RPMI8226 (cell line): ENCODE measurements at places on chromosomes 13 and 19.

DNA sequence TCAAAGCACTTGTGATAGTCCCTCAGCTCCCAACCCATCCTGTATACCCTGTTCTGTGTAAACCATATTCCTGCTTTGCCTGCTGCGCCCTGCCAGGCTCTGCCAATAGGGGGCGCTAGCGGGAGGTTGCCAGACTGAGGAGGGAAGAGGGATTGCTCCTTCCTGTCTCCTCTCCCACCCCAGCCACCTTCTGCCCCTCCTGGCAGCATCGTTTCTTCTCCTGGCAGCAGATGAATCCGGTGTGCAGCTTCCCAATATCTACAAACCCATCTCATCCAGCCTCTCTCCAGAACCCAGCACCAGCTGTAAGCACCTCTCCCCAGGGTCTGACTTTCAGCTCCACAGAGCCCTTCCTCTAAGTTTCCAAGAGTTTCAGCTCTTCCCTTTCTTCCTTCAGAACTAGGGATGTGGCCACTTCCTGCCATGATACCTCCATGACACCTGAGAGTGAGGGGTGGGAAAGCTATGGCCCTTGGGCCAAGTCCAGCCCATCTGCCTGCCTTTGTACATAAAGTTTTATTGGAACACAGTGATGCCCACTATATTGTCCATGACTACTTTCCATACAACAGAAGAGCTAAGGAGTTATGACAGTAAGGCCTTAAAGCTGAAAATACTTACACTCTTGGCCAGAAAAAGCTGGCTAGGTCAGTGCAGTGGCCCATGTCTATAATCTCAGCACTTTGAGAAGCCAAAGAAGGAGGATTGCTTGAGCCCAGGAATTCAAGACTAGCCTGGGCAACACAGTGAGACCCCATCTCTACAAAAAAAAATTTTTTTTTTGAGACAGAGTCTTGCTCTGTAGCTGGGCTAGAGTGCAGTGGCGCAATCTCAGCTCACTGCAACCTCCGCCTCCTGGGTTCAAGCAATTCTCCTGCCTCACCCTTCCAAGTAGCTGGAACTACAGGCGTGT is 34.5 kb upstream of the ATP1A3 start:
- DNase-seq, result no peak

DNA sequence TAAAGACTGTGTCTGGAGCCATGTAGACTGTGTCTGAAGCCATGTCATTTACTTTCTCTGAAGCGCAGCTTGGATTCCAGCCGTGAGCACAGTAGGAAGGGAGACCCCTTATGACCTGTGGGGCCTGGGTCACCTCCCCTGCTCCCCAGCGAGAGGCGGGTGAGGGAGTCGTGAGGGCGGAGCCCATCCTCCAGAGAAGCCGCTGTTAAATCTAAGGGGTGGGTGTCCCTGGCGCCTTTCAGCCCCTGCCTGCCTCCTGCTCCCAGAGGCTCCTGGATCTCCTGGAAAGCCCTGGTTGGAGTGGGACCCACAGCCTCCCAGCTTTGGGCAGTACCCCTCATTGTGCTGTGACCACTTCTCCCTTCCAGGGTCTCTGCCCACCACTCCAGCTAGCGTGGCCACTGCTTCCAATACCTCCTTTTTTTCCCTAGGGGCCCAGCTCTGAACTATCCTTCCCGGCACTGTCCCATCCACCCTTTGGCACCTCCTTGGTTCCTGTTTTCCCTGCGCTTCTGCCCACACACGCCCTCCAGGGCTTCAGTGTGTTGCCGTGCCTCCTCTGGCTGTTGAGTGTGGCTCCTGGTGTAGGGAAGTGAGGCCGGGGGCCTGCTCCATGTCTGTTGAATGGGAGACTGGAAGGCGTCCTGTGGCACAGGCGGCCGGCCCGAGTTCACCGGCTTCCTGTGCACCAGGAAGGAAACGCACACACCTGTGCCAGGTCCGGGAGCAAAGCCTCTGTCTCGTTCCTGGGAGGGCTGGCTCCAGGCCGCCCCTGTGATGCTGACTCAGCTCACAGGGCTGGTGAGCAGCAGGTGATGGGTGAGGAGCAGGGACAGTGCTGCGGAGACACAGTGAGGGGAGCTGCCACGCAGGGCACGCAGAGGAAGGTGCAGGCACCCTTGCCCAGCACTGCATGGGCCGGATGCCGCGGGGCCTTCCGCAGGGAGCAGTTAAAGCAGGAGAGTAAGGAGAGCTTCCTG is 29.4 kb downstream of the ATP4B start:
- no peak for DNase-seq

DNA sequence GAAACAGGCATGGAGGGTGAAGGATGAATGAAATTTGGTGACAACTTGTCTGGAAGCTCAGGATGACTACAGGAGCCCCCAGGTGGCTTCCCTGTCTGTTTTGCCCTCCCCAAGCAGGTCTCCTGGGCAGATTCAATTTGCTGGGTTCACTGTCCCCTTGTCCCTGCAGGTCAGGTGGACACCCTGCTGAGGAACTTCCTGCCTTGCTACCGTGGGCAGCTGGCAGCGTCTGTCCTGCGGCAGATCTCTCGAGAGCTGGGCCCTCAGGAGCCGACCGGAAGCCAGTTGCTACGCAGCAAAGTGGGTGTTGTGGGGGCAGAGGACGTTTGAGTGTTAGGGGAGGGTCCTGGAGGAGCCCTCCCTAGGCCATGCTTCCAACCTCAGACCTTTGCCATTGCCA is 19.1 kb downstream of the PGLS start:
- DNase-seq, result peak; percentile 36

GRCh38 chr19:17703824-17704463 is 15.3 kb upstream of the MAP1S start:
- peak; percentile 35 for DNase-seq

DNA sequence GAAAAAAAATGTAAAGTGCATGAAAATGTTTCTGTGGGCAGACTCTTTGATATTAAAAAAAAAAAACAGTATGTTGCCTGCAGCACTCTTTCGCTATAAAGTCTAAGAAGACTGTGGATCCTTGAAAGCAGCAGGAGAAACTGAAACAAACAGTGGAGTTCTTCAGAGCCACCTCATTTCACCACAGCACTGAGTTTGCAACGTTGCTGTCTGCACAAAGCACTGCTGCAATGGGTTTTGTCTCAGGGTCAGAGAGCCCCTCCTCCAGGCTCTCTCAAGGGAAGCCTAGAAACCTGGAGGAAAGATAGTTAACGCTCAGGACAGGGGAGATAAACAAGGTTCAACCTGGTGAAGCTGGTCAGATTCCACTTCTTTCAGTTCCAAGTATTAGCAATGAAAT is 248.7 kb downstream of the EFNB2 start:
- DNase-seq, result no peak

DNA sequence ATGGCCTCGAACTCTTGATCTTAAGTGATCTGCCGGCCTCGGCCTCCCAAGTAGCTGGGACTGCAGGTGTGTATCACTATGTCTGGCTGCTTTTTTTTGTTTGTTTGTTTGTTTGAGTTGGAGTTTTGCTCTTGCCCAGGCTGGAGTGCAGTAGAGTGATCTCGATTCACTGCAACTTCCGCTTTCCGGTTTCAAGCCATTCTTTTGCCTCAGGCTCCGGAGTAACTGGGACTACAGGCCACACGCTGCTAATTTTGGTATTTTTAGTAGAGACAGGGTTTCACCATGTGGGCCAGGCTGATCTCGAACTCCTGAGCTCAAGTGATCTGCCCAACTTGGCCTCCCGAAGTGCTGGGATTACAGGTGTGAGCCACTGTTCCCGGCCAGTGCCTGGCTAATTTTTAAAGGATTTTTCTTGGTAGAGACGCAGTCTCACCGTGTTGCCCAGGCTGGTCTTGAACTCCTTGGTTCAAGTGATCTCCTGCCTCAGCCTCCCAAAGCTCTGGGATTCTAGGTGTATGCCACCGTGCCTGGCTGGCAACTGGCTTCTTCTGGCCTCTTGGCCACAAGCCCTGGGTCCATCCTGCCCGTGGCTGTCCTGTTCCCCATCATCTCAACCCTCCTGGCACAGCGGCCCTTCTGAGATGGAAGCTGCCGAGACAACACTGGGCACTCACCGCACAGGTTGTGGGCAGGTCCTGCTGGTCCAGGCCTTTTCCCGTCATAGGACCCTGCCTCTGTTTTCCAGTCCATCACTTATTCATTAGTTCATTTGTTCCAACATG is 11.5 kb downstream of the TECR start:
- DNase-seq, result no peak

GRCh38 chr13:29162638-29163235 is 342.6 kb downstream of the MTUS2 start:
- peak; percentile 67 for DNase-seq

DNA sequence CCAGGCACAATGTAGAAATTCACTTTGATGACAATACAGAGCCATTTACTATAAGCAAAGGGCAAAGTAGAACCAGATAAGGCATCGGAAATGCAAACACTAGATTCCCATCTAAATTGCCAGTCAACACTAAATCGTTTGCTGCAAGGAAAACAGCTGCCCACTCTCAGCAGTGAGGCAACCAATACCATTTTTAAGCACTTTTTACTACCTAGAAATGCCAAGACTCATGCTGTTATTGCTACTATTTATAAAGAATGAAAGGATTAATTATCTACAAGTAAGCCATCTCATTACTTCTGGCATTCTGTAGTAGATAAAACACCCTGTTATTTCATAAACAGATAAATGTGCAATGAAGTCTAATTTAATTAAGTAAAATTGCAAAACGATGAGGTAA is 422.0 kb downstream of the FGF14 start:
- DNase-seq, result no peak

DNA sequence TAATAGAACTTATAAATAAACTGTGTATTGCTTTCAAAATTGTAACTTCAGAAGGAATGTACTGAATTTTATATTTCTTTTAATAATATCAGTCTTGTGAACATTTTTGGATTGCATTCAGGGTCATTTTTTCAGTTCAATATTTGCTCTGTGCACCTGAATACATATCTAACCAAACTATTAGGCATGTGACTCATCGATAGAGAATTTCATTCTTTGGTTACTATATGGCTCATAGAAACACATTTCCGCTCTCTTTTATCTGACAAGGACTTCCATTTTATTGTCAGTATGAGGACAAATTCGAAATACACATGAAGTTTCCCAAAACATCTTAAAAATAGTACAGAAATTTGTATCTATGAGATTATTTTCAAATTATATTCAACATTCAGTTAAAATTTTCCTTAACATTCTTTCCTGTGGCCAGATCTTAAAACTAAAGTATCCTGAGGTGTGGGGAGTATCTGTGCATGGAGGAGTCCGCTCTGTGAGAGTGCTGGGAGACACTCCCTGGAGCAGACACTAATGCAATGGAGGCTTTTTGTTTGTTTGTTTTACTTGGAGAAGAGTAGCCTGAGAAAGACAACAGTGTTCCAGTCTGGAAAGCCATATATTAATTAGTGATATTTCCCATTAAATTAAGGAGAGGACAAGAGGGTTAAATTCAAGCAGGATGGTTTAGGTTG is 483.6 kb downstream of the PCDH20 start:
- DNase-seq, result no peak

- no peak for DNase-seq
Observed at GRCh38 chr13:109836629-109837607, 50.5 kb upstream of the IRS2 start.

DNA sequence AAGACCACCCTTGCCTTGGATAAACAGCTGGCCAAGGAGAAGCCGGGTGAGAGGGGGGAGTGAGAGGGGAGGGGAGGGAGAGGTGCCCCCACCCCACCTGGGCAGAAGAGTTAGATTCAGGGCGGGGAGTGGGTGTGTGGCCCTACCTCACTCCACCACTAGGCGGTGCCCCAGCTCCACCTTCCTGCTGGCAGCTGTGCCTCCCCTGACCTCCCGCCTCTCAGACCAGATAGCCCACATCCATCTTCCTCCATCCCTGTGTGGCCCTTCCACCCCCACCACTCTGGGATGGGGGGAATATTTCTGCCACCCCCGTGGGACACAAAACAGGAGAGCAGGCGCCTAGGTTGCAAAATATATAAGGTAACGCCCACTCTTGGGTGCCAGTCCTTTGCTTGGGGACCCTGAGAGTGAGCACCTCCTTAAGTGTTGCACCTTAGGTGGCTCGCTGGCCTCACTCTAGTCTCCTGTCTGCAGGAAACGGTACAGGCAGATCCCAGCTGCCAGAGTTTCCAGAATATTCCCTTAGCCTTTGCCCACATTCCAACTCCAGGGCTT is 13.8 kb upstream of the EHD2 start:
- peak; percentile 44 for DNase-seq

GRCh38 chr13:100922599-100922998 is 248.0 kb upstream of the TMTC4 start:
- DNase-seq, result no peak

DNA sequence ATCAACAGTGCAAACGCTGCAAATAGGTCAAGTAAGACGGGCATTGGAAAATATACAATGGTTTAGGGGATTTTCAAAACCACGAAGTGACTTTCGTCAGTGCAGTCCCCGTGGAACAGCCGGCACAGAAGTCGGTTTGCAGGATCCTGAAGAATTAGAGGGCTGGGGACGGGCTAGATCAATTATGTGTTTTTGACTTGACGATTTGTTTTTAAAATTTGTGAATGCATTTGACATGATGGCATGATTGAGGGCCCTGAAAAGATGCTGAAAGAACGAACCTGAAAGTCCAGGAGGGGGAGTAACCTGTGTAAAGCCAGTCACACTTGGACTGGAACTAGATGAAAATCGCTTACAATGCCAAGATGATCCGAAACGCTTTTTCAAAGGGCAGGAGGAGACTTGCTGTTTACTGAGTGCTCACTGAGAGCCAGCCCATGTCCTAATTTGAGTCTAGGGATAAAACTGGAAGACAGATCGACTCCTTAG is 8.9 kb upstream of the DGKH start:
- peak; percentile 70 for DNase-seq

GRCh38 chr19:18967358-18968146 is 26.5 kb upstream of the HOMER3 start:
- peak; percentile 43 for DNase-seq

GRCh38 chr13:85982102-85982501 is 182.9 kb upstream of the SLITRK6 start:
- DNase-seq, result no peak

- DNase-seq, result no peak
Observed at GRCh38 chr13:98813993-98814392, 61.5 kb upstream of the SLC15A1 start.

- no peak for DNase-seq
Observed at GRCh38 chr19:55228403-55229031, at the start of gene TMEM86B. TSS of gene TMEM86B (minus strand) at chr19:55228763. CDS start at chr19:55228741, 22 bp downstream.

- peak; percentile 7 for DNase-seq
Observed at GRCh38 chr19:4007836-4008539, 452 bp downstream of the PIAS4 start.

- no peak for DNase-seq
Observed at GRCh38 chr13:25415241-25415640, 43.5 kb downstream of the ATP8A2 start.

- DNase-seq, result no peak
Observed at GRCh38 chr19:38316477-38317067, 825 bp upstream of the YIF1B start.

- DNase-seq, result no peak
Observed at GRCh38 chr13:113109151-113110047, 3.8 kb downstream of the F7 start.

GRCh38 chr19:4534836-4535658 is at the start of gene PLIN5:
TSS of gene PLIN5 (minus strand) at chr19:4535224. CDS start at chr19:4534074, 1,150 bp downstream.
- peak; percentile 94 for DNase-seq

DNA sequence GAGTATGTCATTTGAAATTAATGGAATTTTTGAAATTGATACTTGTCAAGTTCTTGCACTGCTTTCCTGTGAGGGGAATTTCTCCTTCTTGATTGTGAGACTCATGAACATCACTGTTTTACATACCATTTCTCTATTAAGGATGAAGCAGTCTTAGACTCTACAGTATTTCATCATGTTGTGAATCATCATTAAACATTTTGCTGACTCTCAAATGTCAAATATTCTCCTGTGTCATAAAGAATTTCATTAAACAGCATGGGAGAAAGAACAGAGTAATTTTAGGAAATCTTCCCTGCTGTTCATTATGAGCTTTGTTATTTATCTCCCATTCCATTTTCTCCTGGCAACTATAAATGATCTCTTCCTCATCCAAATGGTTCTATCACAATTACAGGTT is 729.0 kb downstream of the PCDH9 start:
- no peak for DNase-seq
